GM12892 (cell line): ENCODE measurements at places on chromosomes 3 and 15.

DNA sequence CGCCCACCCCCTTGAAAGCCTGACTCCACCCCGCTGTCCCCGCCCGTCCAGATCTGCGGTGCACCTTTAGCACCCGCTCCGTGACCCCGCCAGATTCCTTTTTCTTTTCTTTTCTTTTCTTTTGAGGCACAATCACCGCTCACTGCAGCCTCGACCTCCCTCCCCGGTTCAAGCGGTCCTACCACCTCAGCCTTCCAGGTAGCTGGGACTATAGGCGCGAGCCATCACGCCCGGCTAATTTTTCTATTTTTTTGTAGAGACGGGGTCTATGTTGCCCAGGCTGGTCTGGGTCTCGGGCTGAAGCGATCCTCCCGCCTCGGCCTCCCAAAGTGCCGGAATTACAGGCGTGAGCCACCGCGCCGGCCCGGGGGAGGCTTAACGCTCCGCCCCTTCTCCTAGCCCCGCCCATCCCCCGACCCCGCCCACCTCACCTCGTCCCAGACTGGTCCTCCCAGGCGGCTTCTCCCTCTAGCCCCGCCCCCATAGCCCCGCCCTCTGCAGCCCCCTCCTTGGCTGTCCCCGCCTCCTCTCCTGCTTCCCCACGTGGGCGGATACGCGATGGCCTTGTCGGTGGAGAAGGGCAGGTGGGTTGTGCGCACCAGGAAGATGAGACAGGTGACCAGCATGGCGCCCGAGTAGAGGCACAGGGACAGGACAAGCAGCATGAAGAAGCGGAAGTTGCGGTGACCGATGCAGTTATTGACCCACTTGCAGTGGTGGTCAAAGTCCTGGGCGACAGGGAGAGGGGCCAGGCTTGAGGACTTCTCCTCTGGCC, 3.2 kb downstream of the ZDHHC19 start:
- DNase-seq = peak; percentile 73

GRCh38 chr3:155912579-155913190, 42.2 kb downstream of the GMPS start:
- no peak for DNase-seq

DNA sequence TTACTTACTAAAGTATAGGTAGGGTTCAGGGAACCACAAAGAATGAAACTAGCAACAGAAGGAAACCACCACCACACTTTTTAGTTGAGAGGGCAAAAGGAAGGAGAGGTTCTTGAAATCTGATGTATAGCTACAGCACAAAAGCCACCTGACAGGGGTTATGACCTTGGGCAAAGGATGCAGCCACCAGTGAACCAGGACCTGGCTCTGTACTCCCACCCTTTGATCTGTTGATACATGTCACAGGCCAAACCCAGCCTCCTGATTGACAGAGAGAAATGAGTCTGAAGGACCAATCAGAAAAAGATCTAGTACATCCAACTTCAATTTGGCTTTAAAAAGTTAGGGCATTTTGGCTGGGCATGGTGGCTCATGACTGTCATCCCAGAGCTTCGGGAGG, 20.0 kb upstream of the BLM start:
- no peak for DNase-seq

DNA sequence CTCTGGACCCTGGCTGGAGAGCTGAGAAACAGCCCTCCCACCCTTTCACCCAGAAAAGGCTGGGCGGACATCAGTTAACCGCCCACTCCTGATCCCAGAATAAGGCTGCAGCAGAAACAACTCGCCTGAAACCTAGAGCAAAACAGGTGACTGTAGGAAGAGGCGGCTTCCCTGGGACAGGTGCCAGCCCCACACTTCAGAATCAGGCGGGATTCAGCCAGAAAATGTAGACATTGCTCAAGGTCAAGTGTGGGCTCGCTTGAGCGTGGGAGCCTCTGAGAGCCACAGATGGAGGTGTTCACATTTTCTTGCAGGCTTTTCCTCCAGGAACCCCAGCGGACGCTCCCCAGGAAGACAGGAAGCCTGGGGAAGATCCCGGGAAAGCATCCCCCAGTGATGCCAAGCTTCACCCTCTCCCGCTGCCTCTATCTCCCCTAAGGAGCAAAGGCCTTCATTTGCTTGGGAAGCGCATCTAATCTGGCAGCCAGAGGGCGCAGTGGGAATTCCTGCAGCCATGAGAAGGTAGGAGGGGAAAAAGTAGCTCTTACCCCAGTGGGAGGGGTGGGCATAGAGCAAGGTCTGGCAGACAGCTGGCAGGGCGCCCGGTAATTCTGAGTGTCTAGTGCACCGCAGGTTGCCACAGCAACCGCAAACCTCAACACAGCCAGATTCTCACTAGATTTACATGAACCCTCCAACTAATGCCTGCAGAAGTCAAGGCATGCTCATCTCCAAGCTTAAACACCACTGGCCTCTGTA, 77.7 kb downstream of the OCA2 start:
- DNase-seq = no peak

GRCh38 chr3:71628522-71628921, 45.0 kb upstream of the FOXP1 start:
- no peak for DNase-seq
